ENCODE measurements at places on chromosomes 16 and 17. TPM values are rescaled to one million over a fixed set of nuclear protein-coding genes. Genes with fewer than 3 reads are reported as not detected.

GRCh38 chr16:80507538-80507937 is 33.3 kb upstream of the DYNLRB2 start:
- H3K4me3 ChIP-seq, result no peak overlapping the region
- no peaks in the 10 kb centered on the region for H3K4me1 ChIP-seq
- H3K27me3 ChIP-seq, result peaks cover 34% of the 10 kb centered on the region
- peak overlapping the region; percentile 36 for H3K27ac ChIP-seq

DNA sequence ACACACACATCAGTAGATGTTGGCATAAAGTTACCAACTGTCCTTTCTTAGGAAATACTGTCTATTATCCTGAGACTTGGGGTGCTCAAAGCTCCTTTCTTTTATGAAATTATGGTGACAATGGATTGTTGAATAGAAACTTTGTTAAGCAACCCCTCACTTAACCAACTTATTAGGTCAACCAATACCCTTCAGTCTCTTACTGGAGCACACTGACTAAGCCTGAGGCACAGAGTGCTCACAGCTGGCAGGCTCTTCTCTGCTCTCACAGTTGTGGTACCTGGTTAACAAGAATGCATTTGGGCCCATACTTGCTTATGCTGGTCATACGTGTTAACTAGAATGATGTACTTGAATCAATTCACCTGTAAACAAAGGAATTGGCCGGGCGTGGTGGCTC is 24.8 kb downstream of the CD300LF start:
- DNase-seq, result no peak
- no peaks in the 10 kb centered on the region for H3K4me1 ChIP-seq
- no peak overlapping the region for H3K27ac ChIP-seq
- H3K27me3 ChIP-seq, result peaks cover 26% of the 10 kb centered on the region
- no peaks in the 10 kb centered on the region for H3K36me3 ChIP-seq

GRCh38 chr16:11792410-11793241 is 4.4 kb downstream of the ZC3H7A start:
- H3K4me3 ChIP-seq, result no peak overlapping the region
- H3K27me3 ChIP-seq, result no peaks in the 10 kb centered on the region
- H3K4me1 ChIP-seq, result peaks cover 87% of the 10 kb centered on the region
- no peak for DNase-seq

DNA sequence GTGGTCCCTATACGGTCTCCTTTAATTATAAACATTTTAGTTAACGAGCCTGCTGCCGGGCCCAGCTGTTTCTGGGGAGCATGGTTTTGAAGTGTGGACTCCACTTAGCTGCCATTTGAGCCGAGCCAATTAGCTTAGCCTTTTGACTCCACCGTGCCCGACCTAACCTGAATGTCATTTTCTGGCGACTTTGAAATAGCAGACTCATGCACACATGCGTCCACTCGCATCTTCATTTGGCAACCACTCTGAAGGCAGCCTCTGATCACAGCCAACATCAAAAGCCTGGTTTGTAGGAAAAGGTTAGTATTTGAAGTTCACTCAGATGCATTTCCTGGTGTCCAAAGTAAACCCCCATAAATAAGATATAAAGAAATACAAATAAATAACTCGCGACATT is 16.8 kb downstream of the AXIN2 start:
- no peak for DNase-seq
- H3K27me3 ChIP-seq, result no peaks in the 10 kb centered on the region
- no peak overlapping the region for H3K4me3 ChIP-seq
- H3K4me1 ChIP-seq, result peaks cover 63% of the 10 kb centered on the region

DNA sequence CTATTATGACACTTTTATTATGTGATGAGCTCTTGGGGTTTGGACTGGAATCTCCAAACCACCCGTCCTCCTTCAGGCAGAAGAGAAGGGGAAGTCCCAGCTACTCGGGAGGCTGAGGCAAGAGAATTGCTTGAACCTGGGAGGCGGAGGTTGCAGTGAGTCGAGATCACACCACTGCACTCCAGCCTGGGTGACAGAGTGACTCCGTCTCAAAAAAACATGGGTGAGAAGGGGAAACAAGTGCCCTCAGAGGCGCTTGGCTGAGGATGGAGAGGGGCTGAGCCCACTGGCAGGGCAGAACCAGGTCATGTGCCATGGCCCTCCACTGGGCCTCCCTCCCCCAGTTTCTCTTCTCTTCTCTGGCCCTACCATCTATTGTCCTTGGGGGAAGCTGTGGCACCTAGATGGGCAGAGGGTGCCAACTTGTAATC is 120.9 kb upstream of the SMURF2 start:
- H3K4me1 ChIP-seq, result peaks cover 42% of the 10 kb centered on the region
- no peak for DNase-seq
- peaks cover 44% of the 10 kb centered on the region for H3K36me3 ChIP-seq
- no peak overlapping the region for H3K27ac ChIP-seq
- peaks cover 94% of the 10 kb centered on the region for H3K27me3 ChIP-seq
- no peak overlapping the region for H3K4me3 ChIP-seq

DNA sequence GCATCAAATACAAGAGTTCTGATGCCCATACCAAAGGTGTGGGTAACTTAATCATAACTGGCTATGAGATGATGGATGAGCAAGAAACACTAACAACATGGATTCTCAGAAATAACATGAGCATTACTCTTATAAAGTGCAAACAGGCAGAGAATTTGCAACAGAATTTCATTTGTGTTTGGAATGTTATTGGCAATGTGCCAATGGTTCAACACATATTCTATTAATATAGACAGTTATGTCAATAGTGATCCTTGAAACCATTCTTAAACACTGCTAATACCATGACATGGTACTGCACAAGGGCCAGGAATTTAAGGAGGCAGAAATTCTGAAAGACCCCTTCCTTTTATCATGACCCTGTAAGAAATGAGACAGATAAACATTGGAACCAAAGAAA is 217.1 kb upstream of the WSB1 start:
- H3K36me3 ChIP-seq, result no peaks in the 10 kb centered on the region
- no peak overlapping the region for H3K27ac ChIP-seq
- H3K27me3 ChIP-seq, result peaks cover 26% of the 10 kb centered on the region
- H3K4me3 ChIP-seq, result no peak overlapping the region
- no peak for DNase-seq

- H3K27me3 ChIP-seq, result peaks cover 81% of the 10 kb centered on the region
- H3K27ac ChIP-seq, result no peak overlapping the region
- no peak overlapping the region for H3K4me3 ChIP-seq
- no peak for DNase-seq
These were observed 12.4 kb downstream of the MPO start for GRCh38 chr17:58268326-58268725.

DNA sequence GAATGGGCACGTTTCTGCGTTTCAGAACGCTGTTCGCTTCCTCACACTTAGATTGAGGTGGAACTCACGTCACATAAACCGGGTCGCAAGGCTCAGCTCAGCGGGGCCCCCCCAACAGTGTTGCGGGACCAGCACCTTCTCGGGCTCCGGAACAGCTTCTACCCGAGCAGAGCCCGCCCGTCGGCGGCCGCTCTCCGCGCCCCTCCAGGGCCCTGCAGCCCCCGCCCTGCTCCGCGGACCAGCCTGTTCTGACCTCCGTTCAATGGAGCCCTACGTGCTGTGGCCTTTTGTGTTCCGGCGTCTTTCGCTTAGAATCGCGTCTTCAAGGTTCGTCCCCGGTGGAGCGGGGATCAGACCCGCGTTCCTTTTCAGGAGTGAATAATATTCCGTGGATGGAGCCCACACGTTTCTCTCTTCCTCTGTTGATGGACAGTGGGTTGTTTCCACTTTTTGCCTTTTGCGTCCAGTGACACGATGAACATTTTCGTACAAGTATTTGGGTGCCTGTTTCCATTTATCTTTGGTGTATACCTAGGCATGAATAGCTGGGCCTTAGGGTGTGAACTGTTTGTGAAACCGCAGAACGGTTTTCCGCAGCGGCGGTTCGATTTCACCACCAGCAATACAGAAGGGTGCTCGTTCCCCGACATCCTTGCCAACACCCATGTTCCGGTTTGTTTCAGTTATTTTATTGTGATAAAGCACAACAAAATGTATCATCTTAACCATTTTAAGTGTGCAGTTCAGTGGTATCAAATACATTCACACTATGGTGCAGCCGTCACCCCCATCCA is 2.3 kb upstream of the SLC22A31 start:
- no peak overlapping the region for H3K27ac ChIP-seq
- DNase-seq, result no peak
- peak overlapping the region; percentile 51 for H3K4me3 ChIP-seq
- H3K4me1 ChIP-seq, result peaks cover 16% of the 10 kb centered on the region

DNA sequence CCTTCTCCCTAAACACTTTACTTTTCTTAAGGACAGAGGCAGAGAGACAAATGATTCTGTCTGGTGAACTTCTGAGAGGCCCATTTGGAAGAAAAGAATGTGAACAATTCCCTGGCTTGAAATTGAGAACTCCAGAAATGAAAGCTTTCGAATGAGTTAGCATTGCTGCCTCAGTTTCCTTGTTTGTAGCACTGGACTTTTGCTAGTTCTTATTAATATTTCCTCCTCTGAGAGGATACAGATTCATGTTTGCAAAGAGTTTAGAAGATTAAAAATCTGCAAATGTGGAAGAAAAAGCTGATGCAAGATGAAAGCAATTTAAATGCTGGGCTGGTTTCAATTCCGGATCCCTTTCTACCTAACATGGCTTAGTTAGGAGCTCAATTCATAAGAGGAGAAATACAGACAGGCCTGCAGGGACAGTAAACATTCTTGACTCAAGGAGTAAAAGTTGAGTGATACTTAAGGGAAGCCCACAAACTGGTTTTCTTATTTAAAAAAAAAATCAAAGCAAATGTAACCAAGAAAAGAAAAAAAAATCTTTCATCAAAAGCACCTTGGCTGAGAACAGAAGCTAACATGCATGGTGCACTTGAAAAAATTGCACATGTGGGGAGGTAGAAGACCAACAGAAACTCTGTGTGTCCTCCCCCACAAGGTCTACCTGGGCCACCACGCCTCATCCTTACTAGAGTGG is 27.1 kb downstream of the HNF1B start:
- no peak for DNase-seq
- H3K27ac ChIP-seq, result peak overlapping the region; percentile 47
- peaks cover 34% of the 10 kb centered on the region for H3K27me3 ChIP-seq

DNA sequence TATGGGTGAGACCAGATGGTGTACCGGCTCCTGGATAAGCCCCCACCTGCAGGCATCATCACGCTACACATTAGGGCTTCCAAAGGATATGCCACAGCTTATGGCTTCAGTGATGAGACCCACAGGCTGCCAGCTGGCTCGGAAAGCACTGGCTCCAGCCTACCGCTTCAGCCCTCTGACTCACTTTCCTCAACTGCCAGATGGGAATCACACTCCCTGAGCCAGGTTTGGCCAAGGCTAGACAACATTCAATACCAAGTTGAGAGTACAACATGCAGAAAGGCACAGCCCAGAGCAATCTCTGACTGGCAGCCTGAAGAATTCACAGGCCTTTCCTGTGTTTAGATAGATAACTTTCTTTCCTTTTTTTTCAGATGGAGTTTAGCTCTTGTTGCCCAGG is 10.3 kb downstream of the CENPV start:
- peaks cover 22% of the 10 kb centered on the region for H3K36me3 ChIP-seq
- H3K4me1 ChIP-seq, result no peaks in the 10 kb centered on the region
- no peaks in the 10 kb centered on the region for H3K27me3 ChIP-seq

DNA sequence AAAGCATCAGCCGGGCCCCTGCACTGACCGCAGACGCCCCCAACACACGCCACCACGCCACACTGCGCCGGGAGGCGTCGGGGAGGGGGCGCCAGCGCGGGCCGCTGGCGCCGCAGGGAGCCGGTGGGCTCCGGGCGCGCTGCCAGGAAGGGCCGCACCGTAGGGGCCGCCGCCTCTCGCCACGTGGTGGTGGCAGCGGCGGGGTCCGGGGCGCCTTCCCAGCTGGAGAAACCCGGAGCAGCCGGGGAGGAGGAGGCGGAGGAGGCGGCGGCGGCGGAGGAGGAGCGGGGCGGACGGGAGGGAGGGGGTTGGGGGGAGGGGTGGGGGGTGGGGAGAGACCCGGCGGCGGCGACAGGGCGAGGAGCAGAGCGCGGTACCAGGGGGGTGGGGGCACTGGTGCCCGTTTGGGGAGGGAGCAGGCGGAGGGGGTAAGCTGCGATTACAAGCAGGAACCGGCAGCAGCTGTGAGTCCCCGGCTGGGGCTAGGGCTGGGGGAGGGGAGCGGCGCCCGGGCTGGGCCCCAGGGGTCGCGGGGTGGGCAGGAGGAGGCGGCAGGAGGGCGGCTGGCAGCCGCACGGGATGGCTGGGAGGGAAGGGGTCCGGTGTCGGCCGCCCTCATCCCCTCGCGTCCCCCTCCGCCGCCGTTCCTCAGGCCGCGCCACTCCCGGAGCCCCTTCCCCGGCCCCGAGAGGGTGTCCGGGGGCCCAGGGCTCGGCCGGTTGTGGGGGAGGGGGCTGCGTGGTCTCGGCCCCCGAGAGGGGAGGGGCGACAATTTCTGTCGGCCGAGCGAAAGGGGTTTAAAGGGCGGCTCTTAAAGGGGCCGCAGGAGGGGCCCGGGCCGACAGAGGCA is at the start of gene TBKBP1:
Gene TBKBP1 (plus strand): TSS at position 431 of the 850 bp plus-strand sequence. CDS start 1,952 bp downstream, outside the sequence.
- peaks cover 38% of the 10 kb centered on the region for H3K4me1 ChIP-seq
- peak; percentile 47 for DNase-seq
- H3K4me3 ChIP-seq, result peak within 1 kb of the TSS; percentile 99
- H3K36me3 ChIP-seq, result peaks cover 3% of the 10 kb centered on the region
- peak within 1 kb of the TSS; percentile 89 for H3K27ac ChIP-seq
- no peaks in the 10 kb centered on the region for H3K27me3 ChIP-seq

GRCh38 chr16:73232555-73233328 is 184.8 kb upstream of the ZFHX3 start:
- DNase-seq, result peak; percentile 16
- H3K36me3 ChIP-seq, result no peaks in the 10 kb centered on the region
- H3K4me1 ChIP-seq, result peaks cover 24% of the 10 kb centered on the region
- H3K27ac ChIP-seq, result peak overlapping the region; percentile 23
- peaks cover 29% of the 10 kb centered on the region for H3K27me3 ChIP-seq
- H3K4me3 ChIP-seq, result peak overlapping the region; percentile 54

DNA sequence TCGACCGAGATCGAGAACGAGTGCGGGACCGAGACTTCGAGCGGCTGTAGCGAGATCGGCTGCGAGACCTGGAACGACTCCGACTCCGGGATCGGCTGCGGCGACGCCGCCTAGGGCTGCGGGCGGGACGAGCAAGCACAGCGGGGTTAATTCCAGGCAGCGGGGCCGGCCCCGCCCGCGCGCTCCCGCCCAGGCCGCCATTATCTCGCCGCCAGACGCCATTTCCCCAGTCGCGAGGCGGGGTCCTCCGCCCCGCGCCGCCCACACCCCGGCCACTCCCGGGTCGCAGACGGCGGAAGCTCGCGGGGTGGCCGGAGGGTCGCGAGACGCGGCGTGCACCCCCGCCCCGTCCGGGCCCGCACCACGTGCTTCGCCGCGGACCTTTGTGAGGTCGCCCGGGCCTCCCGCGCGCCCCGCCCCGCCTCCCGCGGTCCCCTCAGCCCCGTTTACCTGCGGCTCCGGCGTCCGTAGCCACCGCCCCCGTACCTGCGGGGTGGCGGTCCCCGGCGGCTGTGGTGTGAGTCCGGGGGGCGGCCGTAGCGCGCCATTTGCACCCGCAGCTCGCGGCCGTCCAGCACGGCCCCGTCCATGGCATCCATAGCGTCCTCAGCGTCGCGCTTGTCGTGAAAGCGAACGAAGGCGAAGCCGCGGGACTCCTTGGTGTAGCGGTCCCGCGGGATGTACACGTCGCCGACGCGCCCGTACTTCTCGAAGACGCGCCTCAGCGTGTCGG is 616 bp downstream of the SRSF2 start:
- peak; percentile 84 for DNase-seq
- H3K27ac ChIP-seq, result peak overlapping the region; percentile 100
- H3K4me1 ChIP-seq, result peaks cover 89% of the 10 kb centered on the region
- peaks cover 50% of the 10 kb centered on the region for H3K36me3 ChIP-seq
- H3K4me3 ChIP-seq, result peak overlapping the region; percentile 96

Gene PIK3R5
- total RNA-seq, result 2.7 TPM

Gene SPATA32
- total RNA-seq, result not detected

Gene HBA2
- 59.1 TPM for total RNA-seq

Gene KCNH4
- 0.16 TPM for total RNA-seq

Gene C17orf113
- 0.63 TPM for total RNA-seq

Gene KRTAP4-16
- not detected for total RNA-seq

Gene C17orf50
- total RNA-seq, result not detected

Gene IGFALS
- total RNA-seq, result not detected

Data from left ventricle myocardium inferior (tissue), 1 donor.